ENCODE measurements at places on chromosomes 3 and 15. TPM values are rescaled to one million over a fixed set of nuclear protein-coding genes. Genes with fewer than 3 reads are reported as not detected.

Gene TM4SF18
- polyA plus RNA-seq: not detected

Gene FAH
- 2.2 TPM for polyA plus RNA-seq

Gene BFSP2
- 20.4 TPM for polyA plus RNA-seq

Gene AADAC
- not detected for polyA plus RNA-seq

Gene SCG3
- polyA plus RNA-seq: not detected

Gene GOLGA8A
- 4.6 TPM for polyA plus RNA-seq

- H3K36me3 ChIP-seq: no peaks in the 10 kb centered on the region
- H3K27ac ChIP-seq: no peak overlapping the region
- no peak overlapping the region for H3K4me3 ChIP-seq
- peaks cover 2% of the 10 kb centered on the region for H3K27me3 ChIP-seq
- DNase-seq: no peak
Observed at GRCh38 chr3:124861041-124861440, 26.1 kb downstream of the ITGB5 start.

DNA sequence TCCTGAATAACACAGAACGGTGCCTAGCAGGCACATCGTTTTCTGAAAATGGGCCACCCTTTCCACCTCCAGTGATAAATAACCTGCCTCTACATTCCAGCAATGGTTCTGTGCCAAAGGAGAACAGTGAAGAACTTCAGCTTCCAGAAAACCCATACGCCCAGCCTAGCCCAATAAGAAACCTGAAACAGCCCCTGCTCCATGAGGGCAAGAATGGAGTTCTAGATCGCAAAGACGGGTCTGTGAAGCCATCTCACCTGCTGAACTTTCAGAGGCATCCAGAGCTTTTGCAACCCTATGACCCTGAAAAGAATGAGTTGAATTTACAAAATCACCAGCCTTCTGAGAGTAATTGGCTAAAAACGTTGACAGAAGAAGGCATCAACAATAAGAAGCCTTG is 61.9 kb downstream of the CGNL1 start:
- H3K4me1 ChIP-seq: no peaks in the 10 kb centered on the region
- no peak overlapping the region for H3K4me3 ChIP-seq
- no peak for DNase-seq

DNA sequence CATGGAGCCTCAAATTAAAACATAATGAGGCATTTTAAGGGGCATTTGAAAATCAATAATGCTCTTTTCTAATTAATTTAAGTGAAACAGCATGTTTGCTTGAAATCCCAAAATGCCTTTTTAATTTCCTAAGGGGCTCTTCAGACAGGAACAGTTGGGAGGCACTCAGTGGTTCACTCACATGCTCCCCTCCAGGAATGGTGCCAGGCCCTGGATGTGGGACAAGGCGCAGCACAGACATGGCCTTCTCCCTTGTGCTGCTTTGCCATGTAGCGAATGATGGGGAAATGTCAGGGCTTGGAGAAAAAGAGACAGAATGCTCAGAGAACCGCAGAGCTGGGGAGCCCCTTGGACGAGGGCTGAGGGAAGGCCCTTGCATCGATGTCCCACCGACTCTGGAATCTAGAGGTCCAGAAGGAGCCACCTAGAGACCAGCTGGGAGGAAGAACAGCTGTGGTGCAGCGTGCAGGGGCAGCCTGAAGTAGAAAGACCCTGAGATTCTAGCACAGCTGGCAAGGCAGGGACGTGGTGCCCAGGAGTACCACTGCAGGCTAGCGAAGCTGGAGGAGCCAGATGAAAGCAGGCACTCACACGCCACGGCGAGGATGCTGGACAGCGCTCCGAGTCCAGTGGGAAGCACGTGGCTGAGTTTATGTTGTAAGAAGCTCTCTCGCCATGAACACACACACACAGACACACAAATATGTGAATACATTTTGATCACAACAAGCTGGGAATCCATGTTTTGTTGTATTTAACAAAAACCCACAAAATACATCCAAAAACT is 27.0 kb downstream of the NSMCE3 start:
- no peaks in the 10 kb centered on the region for H3K4me1 ChIP-seq
- no peak overlapping the region for H3K4me3 ChIP-seq
- no peak for DNase-seq
- H3K27ac ChIP-seq: no peak overlapping the region
- no peaks in the 10 kb centered on the region for H3K27me3 ChIP-seq

DNA sequence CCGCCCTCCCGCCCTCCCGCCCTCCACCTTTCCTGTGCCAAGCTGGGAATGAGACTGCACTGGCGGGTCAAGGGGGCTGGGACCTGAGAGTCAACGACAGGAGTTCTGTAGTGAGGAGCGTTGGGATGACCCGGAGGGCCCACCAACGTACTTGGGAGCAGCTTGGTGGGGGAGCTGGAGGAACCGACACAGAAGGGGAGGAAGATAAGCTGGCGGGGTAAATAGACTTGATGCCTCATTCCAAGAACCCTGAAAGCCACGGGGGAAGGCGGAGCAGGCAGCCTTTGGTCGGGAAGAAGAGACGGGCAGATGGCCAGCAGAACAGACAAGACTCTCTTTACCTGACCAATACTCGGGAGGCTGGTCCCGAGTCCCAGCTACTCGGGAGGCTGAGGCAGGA is 277 bp downstream of the FMN1 start:
- DNase-seq: no peak
- peak overlapping the region; percentile 55 for H3K4me3 ChIP-seq
- H3K27me3 ChIP-seq: peaks cover 2% of the 10 kb centered on the region
- peaks cover 10% of the 10 kb centered on the region for H3K4me1 ChIP-seq
- H3K27ac ChIP-seq: no peak overlapping the region
- no peaks in the 10 kb centered on the region for H3K36me3 ChIP-seq

DNA sequence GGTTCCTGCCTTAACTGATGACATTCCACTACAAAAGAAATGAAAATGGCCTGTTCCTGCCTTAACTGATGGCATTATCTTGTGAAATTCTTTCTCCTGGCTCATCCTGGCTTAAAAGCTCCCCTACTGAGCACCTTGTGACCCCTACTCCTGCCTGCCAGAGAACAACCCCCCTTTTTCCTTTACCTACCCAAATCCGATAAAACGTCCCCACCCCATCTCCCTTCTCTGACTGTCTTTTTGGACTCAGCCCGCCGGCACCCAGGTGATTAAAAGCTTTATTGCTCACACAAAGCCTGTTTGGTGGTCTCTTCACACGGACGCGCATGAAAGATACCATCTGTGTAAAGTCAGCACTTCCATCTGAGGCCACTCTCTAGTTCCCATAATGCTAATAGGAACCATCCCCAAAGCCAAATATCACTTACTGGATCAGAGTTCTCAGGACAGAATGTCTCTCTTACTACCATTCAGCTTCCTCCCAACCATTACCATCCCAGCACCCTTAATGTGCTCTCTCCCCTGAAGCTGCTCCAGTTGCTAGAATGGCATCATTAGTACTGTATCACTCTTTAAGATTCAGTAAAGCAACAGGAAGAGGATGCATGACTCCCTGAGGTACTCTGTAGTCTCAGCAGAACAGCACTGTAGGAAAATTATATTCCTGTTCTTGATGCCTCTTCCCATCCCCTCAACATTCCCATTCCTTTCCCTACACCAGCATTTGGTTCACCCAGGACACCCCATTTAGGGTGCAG is 2.3 kb upstream of the HRG start:
- DNase-seq: no peak
- peaks cover 3% of the 10 kb centered on the region for H3K27me3 ChIP-seq
- H3K4me1 ChIP-seq: no peaks in the 10 kb centered on the region

DNA sequence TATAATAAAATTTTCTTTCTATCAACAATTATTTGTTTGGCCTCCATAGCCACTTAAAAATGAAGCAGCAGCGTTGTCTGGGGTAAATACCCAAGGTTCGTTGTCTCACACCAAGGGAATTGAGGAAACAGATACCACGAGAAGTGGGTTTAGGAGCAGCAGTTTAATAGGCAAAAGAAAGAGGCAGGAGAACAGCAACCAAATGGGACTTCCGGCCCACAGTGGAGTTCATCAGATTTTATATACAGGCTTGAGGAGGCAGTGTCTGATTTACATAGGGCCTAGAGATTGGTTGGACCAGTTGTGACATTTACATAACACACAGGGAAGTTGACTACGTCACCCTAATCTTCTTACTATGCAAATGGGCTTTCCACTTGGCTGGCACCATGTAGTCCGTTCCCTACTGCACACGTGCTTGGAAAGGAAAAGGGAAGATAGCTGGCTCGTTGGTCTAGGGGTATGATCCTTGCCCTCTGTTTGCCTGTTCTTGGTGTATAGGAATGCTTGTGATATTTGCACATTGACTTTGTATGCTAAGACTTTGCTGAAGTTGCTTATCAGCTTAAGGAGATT is 61.5 kb upstream of the SETMAR start:
- H3K36me3 ChIP-seq: no peaks in the 10 kb centered on the region
- H3K4me1 ChIP-seq: no peaks in the 10 kb centered on the region
- DNase-seq: no peak
- no peaks in the 10 kb centered on the region for H3K27me3 ChIP-seq
- H3K4me3 ChIP-seq: no peak overlapping the region
- no peak overlapping the region for H3K27ac ChIP-seq

DNA sequence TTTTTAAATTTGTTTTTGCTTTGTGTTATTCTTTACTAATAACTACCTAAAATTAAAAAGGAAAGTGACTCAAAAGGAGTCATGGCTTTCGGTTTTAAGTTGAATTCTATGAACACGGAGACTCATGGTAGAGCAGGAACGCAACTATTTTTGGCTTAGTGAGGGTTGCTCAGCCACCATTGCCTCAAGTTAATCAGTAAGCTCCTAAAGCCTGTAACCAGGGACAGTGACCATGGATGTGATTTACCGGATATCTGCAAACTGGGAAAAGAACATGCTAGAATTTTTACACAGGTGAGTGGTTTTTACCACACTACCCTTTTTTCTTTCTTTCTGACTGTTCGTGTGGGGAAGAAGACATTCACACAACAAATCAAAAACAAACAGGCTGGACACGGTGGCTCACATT is 11.8 kb downstream of the SLC12A8 start:
- no peaks in the 10 kb centered on the region for H3K4me1 ChIP-seq
- no peaks in the 10 kb centered on the region for H3K36me3 ChIP-seq
- H3K27ac ChIP-seq: no peak overlapping the region
- no peak for DNase-seq

GRCh38 chr3:48466386-48467109 is 20.0 kb downstream of the ATRIP start:
- no peaks in the 10 kb centered on the region for H3K27me3 ChIP-seq
- peak overlapping the region; percentile 94 for H3K27ac ChIP-seq
- peaks cover 30% of the 10 kb centered on the region for H3K36me3 ChIP-seq
- peaks cover 65% of the 10 kb centered on the region for H3K4me1 ChIP-seq
- peak overlapping the region; percentile 78 for H3K4me3 ChIP-seq
- DNase-seq: no peak

- DNase-seq: no peak
- H3K27me3 ChIP-seq: no peaks in the 10 kb centered on the region
- H3K4me3 ChIP-seq: no peak overlapping the region
- no peak overlapping the region for H3K27ac ChIP-seq
Observed at GRCh38 chr3:89145995-89146394, 38.6 kb downstream of the EPHA3 start.

- H3K36me3 ChIP-seq: peaks cover 56% of the 10 kb centered on the region
- no peak overlapping the region for H3K4me3 ChIP-seq
- no peak overlapping the region for H3K27ac ChIP-seq
Observed at GRCh38 chr15:60374628-60375081, 23.1 kb downstream of the ANXA2 start.

GRCh38 chr3:95097493-95097892 is 1034.6 kb downstream of the NSUN3 start:
- DNase-seq: no peak
- no peak overlapping the region for H3K4me3 ChIP-seq
- H3K4me1 ChIP-seq: no peaks in the 10 kb centered on the region
- H3K27me3 ChIP-seq: no peaks in the 10 kb centered on the region
- H3K36me3 ChIP-seq: no peaks in the 10 kb centered on the region

GRCh38 chr3:177731644-177732268 is 534.5 kb upstream of the TBL1XR1 start:
- H3K36me3 ChIP-seq: no peaks in the 10 kb centered on the region
- H3K4me3 ChIP-seq: no peak overlapping the region
- no peak overlapping the region for H3K27ac ChIP-seq
- no peaks in the 10 kb centered on the region for H3K4me1 ChIP-seq
- H3K27me3 ChIP-seq: no peaks in the 10 kb centered on the region
